Fibroblast of skin of back (primary cell): ENCODE measurements at places on chromosomes 6 and 20.

DNA sequence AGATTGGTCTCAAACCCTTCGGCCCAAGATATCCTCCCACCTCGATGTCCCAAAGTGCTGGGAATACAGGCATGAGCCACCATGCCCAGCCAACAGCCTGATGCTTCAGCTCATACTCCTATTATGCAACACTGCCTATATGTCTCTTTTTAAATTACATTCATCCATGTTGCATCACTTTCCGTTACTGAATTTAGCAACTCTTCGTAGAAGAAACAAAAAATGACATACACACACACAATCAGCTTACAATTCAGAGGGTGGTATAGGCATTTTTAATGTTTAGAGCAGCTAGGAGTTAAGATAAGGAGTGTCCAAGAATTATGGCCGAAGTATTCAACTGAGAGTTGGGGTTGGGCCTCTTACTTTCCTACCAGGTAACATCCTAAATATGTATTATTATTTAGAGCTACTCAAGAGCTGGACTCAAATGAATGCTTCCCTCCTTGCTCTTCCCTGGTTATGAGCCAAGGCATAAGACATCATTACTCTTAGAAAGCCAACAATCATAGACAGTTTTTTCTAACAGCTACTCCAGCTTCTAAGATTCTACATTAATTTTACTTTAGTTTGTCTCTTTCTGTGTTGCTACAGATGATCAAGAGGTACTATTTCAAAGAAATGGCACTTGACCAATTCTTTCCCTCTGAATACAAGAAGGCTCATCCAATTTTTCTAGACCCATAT, 62.0 kb upstream of the BMP5 start:
- no peak for DNase-seq

DNA sequence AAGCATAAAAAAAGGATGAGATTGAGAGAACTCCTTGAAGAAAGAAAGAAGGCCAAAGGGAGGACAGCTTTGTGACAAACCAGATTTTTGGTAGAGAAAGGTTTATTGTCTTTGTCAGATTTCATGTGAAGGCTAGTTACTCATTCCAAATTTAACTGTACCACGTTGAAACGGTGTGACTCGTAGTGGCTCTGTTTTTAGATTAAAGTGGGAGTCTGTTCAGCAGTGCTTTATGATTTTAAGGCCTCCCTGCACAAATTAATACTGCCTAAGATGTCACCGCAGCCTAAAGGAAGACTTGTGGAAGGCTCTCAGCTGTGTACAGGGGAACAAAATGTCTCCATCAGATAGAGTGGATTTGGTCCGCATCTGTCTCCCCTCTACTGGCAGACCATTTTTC, 35.9 kb downstream of the CDC40 start:
- no peak for DNase-seq

GRCh38 chr6:23559587-23560343, 566.2 kb upstream of the NRSN1 start:
- no peak for DNase-seq

DNA sequence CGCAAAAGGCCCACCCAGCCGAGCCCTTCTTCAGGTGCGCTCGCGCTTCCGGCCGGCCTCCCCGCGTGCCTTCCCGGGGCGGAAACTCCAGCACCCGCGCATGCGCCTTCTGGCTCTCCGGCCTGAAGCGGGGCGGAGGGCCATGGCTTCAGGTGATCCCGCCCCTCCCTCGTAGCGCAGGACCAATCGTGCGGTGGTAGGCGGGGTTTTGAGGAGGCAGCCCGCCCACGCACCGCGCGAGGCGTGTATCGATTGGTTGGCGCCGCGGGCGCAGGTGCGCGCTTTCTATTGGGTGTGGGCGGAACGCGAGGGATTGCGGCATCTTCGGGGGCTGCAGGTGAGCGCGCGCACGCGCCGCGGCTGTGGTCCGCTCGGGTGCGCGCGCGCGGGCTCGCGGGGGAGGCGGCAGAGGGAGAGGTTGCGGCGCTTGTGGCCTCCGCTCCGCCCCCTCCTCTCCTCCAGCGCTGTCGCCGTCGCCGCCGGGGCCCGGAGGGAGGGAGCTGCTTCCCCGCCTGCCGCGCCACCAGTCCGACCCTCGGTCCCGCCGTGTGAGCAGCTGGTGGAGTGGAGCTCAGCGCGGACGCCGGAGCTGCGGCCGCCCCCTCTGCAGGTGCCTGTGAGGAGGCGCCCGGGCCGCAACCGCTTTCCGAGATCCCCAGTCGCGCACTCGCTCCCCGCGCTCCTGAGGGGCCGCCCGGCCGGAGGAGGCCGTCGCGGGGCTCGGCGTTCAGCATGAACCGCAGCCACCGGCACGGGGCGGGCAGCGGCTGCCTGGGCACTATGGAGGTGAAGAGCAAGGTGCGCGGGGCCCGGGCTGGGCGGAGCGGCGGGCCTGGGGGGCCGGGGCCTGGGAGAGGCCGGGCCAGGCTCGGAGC, at the start of gene PARD6B:
Gene PARD6B, plus strand, starts transcription at position 526 of the 875 bp plus-strand sequence. Its CDS starts 207 bp downstream, at position 733.
- DNase-seq: peak; percentile 89

DNA sequence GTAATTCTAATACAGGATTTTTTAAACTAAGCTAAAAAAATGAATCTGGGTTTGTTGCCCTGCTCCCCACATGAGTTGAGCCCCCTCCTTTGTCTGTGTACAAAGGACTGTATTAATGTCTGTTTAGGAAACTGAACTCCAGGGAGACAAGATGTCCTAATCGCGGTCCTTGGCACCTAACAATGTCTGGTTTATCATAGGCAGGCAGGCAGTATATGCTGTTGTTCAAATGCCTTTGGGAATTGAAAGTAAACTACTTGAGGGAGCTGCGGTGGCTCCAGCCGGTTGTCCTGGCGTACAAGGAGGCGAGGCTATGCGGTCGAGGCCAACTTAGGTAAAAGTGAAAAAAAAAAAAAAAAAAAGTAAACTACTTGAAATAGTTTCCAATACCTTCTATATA, 98.5 kb downstream of the TULP4 start:
- DNase-seq: no peak

GRCh38 chr6:144843701-144844100, 558.6 kb downstream of the UTRN start:
- DNase-seq: peak; percentile 35
